ENCODE measurements at places on chromosomes 5 and 9.
A peak's percentile ranks its signal among the peaks of the same experiment; 100 is the strongest.

DNA sequence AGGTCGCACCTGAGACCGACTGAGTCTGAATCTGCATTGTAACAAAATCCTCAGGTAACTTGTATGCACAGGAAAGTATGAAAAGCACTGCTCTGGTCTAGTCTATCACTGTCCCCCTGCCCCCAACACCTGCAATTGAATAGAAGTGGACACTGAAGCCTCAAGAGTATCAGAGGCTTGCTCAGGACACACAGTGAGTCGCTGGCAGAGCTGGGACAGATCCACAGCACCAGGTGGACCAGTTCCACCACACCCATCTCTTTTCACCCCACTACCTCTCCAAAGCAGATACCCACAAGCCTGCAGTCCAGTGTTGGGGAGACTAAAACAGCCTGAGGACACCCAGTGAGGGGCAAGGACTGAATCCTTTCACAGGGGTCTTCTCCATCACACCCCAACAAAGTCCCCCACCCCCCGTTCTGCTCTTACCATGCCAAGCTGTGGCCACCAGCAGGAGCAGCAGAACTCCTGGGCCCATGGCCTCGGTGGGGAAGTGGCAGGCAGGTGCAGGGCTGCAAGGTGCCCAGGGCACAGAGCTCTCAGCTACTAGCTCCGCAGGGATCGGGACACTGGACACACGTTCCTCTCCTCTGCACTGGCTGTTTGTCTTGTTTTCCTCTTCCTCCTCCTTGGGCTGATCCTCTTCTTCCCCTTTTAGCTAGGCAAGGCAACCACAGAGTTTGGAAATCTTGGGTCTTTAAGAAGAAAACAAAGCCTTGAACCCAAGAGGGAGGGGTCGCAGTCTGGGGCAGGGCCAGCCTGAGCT, at the start of gene CSF1R:
Gene CSF1R, minus strand, starts transcription at position 605 of the 766 bp plus-strand sequence. Its CDS starts 127 bp downstream, at position 478.
- peak; percentile 5 for DNase-seq

DNA sequence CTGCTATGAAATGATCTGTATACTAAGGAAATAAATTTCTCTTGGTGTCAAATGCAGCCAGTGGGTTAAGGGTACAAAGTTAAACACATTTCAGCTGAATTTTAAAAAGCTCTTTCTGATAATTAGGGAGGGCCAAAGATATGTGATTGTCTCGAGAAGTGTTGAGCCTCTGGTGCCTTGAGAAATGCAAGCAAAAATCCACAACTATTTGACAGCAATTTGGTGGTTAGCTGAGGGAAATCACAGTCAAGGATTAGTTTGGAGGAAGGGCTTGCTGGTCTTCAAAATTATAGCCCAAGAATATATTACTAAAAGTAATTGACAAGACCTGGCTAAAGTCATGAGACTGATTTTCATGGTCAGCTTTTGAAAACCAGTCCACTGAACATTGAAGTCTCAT, 255.7 kb upstream of the PPP1R2B start:
- DNase-seq = no peak

DNA sequence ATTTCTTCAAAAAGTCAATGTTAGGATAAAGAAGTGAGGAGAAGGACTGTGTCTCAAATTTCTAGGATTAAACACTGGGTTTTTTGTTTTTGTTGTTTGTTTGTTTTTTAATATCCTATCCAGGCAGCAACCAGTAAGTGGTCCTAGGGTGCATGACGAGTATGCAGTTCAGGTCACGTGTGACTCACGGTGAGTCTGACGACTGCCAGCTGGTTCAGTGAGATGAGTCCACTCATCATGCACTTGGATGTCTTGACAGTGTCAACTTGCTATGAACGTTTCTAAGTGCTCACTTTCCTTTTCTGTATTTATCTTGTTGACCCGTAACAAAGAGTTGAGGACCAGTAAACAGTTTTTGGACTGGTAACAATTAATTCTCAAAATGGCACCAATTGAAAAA, 32.7 kb downstream of the ATG10 start:
- peak; percentile 17 for DNase-seq

DNA sequence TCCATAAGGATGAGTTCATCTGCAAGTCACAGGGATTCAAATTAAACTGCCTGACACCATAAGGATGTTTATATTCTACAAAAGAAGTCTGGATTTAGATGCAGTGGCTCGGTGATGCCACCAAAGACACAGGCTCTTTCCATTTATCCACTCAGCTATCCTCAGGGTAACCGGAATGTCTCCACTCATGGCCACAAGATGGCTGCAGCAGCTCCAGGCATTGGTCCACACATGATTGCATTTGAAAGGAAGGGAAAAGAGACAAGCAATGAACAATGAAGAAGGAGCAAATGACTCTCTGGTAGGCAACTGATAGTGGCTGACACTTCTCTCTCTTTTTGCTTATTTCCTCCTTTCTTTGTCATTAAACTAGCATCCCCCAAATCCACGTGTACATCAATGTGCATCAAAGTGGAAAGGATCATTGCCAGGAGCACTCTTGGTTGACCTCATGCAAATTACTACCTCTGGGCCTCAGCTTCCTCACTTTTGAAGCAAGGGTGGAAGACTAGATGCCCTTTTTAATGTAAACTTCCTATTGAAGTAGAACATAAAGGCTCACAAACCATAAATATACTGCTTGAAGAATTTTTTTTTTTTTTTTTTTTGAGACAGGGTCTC, 7.2 kb upstream of the SNX30 start:
- no peak for DNase-seq

DNA sequence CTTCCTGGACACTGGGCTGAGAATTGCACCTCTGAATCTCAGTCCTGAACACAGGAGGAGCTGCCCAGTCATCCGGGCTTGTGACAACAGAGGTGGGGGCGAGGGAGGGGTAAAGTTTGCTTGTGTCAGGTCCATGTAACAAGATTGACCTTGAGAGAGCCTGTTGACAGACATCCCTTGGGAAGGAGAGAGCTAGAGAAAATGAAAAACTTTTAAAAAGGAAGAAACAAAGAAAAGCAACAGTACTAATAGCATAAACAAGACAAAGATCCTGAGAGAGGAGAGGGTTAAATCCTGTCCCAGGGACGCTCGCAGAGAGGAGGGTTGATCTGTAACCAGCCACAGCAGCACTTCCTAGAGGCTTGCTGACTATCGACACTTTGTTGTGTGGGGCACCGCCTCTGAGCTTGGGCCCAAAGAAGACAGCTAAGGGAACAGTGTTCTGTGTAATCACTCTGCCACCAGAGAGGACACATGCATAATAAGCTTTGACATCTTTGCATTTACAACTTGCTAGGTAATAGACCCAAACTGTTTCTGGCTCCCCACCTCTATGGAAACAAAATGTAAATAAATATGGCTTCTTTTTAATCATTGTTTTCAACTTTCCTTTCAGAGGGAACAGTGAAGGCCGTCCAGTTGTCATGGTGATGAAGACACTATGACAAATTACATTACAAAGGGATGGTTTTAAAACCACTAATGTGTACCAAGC, 363.7 kb downstream of the CSNK1G3 start:
- DNase-seq = no peak

DNA sequence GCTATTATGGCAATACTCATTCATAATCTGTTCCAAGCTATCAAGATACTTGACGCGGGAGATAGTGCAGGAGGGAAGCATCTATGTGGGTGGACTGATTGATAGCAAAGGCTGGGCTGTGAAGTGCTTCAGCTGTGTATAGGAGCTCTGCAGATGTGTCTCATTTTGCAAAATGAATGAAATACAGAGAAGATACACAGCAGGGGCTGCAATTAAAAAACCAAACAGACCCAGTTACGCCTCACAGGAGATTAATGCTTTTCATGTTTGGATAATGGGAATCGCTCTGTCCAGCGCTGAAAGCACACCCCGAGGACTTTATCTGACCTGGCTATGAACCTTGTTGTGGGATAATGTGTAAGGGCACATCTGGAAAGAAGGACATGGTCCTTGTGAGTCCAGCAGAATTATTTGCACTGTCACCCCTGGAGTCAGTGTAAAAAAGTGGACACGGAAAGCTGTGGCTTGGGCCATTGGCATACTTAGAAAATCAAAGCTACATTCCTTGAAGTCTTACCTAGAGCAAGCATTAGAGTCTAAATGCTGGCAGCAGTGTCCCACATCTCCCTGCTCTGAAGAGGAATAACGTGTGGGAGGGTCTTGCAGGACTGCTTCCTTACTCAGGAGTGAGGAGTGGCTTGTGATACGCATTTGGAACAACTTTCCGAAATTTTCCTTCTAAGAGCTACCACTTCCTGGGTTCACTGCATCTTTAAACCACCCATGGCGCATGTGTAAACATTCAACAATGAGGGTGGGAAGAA, 2.6 kb downstream of the SH3RF2 start:
- DNase-seq = no peak

- no peak for DNase-seq
Measured at GRCh38 chr5:163624431-163624830, 119.0 kb downstream of the MAT2B start.

DNA sequence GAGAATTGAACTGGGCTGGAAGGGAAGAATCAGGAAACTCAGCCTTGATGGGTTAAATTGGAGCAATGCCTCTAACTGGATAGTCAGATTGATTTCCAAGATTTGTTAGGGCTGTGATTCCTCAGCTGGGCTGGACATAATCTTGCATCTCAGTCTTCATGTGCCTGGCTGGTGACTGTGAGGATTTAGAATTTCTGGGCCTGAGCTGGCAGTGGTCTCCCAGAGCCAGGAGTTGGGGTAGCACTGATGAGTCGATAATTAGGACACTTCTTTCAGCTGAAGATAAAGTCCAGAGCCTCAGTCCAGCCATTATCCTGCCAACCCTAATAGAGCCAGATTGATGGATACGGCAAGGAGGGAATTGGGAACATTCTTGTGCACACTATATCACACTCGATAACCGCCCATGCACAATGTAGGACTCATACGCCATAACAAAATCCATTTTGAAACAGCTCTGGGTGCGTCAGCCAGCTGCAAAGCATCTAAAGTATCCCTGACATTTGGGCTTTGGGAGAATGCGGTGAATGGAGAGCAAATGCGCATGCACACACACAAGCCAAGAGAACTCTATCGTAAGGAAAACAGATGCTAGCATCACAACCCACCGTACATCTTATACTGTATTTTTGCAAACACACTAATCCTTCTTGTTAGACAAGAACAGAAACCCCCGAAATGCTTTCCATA, 405.1 kb upstream of the KLF4 start:
- no peak for DNase-seq

DNA sequence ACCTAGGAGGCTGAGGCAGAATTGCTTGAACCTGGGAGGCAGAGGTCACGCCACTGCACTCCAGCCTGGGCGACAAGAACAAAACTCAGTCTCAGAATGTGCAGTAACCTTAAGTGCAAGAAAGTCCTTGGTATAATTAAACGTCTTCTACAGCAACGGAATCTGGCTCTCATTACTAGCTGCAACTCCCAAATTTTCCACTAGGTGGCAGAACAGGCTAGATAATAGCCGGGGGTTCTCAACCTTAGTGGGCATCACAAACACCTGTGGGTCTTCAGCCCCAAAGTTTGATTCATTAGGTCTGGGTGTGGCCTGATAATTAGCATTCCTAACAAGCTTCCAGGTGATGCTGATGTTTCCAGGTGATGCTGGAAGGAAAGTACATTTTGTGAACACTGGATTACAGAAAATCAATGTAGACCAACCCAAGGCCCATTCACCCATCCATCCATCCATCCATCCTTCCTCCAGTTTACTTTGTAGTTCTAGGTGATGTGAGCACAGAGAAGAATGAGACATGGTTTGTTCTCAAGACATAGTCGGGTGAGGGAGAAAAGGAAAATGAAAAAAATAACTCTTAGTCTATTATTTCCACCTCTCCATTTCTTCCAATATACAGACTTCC, 37.3 kb downstream of the FBXW2 start:
- DNase-seq = peak; percentile 75

- peak; percentile 66 for DNase-seq
Measured at GRCh38 chr5:89213573-89213972, 330.6 kb upstream of the MEF2C start.
